Stimulated activated CD8-positive, alpha-beta memory T cell treated with anti-CD3 and anti-CD28 coated beads, Interleukin-4, amount 100 ng/mL, for 4 hours (primary cell): ENCODE measurements at places on chromosomes 5 and 9.

- no peak for DNase-seq
Measured at GRCh38 chr9:3659647-3660046, 133.8 kb upstream of the RFX3 start.

DNA sequence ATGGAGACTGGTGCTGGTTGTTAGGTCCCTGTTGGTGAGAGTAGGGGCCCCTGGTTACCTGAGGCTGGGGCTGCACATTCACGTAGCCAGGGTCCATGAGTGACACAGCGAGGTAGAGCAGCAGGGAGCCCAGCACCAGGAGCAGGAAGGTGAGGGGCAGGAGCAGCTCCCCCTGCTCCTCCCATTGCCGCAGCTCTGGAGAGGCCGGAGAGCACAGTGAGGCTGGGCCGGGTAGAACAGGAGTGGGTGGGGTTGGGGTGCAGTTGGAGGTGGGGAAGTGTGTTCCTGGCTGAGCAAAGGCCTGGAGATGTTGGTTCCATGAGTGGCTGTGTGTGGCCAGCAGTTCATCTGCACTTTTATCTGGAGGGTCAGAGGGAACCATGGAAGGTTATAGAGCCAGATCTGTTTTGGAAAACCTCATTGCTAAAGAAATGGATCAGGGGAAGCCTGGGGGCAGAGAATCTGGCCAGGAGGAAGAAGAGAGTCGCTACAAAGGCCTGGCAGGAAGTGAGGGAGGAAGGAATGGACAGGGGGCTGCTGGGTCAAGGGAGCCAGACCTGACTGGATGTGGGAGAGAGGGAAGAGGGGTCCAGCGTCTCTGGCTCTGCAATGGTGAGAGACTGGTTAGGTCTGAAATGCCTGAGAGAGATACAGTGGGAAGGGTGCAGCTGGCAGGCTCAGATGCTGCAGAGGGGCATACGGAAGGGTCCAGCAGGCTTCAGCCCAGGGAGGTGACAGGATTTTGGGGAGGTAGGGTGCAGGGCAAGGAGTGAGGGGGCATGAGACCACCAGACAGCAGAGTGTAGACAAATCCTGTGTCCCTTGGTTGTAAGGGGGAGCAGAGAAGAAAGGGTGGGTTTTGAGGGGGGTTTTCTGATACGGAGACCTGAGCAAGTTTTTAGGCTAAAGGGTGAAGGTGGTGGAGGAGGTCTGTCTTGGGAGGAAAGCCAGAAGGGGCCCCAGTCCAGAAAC is 1.3 kb downstream of the ZDHHC12 start:
- no peak for DNase-seq

- no peak for DNase-seq
Measured at GRCh38 chr9:31677877-31678276, 706.6 kb upstream of the ACO1 start.

GRCh38 chr5:143606043-143606752 is 202.7 kb upstream of the NR3C1 start:
- no peak for DNase-seq

DNA sequence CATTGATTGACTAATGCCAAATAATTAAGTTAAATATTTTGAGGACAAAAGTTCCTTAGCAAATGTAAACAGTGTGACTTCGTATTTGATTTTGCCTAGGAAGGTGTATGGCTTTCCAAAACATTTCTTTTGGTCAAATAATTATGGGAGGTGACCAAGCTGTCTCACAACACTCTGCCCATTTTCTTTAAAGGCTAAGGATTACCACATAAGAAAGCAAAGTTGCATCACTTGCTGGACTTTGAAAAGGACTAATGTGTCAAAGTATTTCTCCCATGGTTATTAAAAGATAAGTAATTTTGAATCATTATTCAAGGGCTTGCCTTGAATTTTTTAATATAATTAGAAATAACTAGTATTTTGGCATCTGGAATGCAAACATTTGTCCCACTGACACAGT is 74.7 kb downstream of the HAPLN1 start:
- no peak for DNase-seq

DNA sequence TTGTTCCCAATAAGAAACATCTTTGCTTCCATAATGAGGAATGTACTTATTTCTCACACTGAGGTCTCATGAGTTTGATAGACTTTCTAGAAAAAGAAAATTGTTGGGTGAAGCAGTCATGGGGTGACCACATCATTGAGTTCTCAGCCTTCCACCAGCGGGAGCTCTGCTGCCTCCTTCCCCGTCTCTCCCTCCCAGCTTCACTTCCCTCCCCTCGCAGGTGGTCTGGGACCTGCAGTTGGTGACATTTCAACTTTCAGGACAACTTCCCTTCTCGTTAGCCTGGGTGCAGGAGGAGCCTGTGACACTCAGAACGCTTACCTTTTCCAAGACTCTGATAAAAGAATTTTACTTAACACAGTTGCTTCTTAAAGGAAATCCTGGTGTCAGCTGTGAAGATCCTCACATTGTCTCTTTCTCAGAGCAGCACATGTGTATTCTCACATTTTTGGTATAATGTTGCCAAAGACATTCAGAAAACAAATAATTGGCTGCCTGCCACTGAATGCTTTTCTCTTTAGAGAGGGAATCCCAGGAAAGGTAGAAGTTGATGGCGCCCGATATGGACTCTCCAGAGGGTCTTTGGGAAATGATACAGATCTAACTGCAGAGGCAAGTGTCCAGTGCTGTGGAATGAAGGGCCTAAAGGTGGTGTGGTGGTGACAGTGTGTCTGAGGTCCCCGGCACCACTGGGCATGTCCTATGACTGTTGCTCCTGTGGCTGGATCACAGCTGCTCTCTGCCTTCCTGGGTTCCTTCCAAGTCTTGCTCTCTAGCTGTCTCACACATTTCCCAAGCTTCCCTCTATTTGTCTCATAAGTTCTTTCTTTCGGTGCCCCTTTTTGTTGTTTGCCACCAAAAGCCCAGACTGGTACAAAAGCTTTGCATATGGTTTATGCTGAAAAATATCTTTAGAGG is 238.1 kb downstream of the GAS1 start:
- DNase-seq: no peak

DNA sequence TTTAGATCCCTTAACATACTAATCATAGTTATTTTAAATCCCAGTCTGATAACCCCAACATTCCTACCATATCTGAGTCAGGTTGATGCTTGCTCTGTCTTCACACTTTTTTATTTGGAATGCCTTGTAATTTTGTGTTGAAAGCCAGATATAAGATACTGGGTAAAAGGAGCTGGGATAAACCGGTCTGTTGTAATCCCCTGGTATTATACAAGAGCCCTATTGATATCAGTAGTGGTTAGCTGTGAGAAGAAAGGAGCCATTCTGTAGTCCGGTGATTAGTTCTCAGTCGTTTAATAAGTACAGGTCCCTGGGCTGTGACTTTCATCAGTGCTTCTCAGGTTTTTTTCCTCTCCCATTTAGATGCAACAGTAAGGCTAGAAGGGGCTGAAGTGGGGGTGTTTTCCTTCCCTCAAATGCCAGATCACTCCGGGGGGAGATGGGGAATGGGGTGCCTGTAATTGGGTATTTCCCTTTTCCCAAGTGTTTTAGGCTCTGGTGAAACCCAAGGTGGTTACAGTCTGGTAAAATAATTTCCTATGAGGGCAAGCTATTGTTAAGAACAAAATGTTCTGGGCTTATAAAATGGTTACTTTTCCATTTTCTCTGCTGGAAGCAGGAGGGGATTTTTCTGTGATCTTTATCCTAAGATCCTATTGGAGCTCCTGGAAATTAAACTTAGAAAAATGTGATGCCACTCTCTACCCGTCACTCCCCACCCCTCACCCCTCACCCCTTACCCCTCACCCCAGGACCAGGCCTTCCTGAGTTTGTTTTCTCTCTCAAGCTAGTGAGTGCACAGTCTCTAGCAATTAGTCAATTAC is 72.7 kb downstream of the KCNN2 start:
- no peak for DNase-seq

GRCh38 chr9:21933865-21934264 is 60.3 kb downstream of the CDKN2A start:
- no peak for DNase-seq

GRCh38 chr5:62030326-62030725 is 275.7 kb upstream of the KIF2A start:
- no peak for DNase-seq

- DNase-seq: no peak
Measured at GRCh38 chr5:143733665-143734455, 78.1 kb upstream of the HMHB1 start.

DNA sequence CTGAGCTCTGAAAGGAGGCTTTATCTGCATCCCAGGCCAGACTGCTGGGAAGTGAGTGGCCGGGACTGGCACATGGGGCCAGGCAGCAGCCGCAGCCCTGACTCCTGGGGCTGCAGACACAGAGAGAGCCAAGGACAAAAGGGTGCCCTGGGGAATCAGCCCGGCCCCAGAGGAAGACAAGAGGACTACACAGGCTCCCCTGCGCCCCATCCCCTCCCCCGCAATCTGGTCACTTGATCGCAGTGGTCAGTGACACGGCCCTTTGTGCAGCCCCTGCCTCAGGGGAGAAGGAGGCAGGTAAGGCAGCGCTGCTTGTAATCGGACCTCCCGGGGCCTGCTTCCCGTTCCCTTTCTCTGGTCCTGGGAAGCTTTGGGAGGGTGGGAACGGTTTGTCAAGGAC is 55.5 kb upstream of the FUBP3 start:
- DNase-seq: no peak

- DNase-seq: no peak
Measured at GRCh38 chr5:5421149-5421960, 1.1 kb upstream of the ICE1 start.

DNA sequence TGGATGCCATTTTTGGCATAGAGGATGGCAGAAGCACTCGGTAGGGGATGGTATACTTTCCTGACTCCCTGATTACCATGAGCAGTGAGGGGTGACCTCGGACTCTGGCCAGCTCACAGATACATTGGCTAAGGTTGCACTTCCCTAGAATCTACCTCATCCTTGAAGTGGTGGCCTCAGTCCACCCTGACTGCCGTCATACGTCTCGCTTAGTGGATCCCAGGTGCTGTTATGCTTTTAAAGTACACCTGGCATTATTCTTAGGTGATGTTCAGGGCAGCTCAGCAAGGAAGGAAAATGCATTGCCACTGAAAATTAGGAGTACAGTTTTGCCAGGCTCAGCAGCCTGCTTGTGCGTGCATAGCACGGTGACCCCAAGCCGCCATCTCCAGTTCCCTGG is 87.3 kb downstream of the SYK start:
- no peak for DNase-seq

DNA sequence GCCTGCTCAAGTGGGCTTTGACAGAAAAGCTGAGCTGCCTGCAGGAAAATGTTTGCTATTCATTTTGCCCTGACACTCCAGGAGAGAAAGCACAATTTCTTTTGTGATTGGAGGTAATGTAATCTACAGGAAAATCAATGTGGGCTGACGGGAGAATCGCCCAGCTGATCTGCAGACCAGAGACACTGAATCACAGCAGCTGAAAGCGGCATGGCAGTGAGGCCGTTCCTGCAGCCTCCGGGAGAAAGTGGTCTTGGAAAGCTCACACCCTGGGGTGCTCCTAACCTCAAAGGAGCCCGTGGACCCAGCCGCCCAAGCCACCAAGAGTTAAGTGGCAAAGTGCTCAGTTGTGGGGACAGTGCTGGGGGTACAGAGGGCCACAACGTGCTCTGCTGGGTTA is 593.6 kb downstream of the BNC2 start:
- no peak for DNase-seq

- no peak for DNase-seq
Measured at GRCh38 chr5:145787001-145787400, 48.1 kb downstream of the PRELID2 start.

DNA sequence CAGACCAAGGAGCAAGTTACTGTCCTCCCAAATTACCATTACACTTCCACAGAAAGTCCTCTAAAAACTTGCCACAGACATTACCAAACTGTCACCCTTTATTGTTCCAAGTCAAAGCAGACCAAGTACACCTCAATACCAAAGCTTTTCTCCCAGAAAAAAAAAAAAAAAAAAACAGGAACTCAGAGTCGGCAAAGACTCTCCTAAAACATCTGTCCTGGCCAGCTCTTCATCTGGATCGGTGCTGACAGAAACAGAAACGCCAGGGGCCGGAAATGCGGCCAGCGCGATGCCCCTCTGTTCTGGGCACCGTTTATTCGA is 718 bp downstream of the DEPDC1B start:
- DNase-seq: no peak

DNA sequence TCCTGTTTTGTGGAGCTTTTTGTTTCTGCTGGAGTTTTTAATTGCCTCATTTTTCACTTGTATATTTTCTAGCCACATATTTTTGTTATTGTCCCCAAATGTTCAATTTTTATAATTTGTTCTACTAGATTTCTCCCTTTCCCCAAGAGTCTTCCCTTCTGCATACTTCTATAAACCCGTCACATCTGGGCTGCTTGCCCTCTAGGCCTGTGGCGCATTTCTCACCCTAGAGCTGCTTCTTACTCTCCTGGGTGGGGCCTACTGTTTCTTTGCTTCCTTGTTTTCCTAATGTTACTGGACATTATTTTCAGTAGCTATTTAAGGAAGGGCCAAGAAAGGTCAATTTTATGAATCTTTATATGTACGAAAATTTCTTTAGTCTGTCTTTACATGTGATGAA is 51.5 kb downstream of the NXNL2 start:
- no peak for DNase-seq

GRCh38 chr5:157917491-157917890 is 58.5 kb upstream of the CLINT1 start:
- no peak for DNase-seq

DNA sequence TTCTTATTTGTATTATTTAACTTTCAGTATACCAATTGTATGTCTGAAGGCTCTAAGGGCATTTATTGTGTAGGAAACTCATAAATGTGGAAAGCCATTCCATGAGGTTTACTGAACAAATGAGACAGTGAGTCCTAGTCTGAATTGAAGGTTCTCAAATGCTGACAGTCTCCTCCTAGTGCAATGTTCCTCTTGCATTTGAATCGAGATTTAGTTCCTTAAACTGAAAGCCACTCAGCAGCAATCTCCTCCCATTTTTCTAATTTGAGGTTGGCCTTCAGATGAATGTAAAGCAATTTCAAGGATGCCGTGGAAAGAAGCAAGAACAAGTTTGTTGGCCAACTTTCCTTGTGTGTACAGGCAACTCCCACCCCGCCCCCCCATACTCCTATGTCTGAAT is 493.2 kb upstream of the KLF4 start:
- no peak for DNase-seq

GRCh38 chr5:111730659-111731382 is 26.2 kb downstream of the NREP start:
- DNase-seq: no peak

DNA sequence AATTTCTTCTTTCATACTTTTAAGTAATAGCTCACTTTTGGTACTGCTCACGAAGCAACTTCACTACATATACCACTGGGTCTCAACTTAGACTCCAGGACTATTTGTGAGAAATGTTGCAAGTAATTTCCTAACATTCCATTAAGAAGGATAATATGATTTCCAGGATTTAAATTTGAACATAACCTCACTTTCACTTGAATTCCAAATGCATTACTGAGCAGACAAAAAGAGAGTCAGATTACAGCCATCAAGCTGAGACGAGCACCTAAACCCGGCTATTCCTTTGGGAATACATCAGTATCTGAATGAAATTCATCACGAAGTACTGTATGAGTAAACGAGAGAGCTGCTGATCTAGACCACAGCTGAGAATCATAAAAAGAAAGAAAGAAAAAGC is 47.3 kb downstream of the LIFR start:
- DNase-seq: no peak

- no peak for DNase-seq
Measured at GRCh38 chr5:146409054-146409671, 38.0 kb upstream of the TCERG1 start.

- no peak for DNase-seq
Measured at GRCh38 chr5:5619546-5619945, 197.1 kb downstream of the ICE1 start.
